ENCODE measurements at places on chromosomes 6 and 20.

GRCh38 chr6:169427856-169428255 lies 174.2 kb upstream of the THBS2 start:
- DNase-seq = peak; percentile 58

DNA sequence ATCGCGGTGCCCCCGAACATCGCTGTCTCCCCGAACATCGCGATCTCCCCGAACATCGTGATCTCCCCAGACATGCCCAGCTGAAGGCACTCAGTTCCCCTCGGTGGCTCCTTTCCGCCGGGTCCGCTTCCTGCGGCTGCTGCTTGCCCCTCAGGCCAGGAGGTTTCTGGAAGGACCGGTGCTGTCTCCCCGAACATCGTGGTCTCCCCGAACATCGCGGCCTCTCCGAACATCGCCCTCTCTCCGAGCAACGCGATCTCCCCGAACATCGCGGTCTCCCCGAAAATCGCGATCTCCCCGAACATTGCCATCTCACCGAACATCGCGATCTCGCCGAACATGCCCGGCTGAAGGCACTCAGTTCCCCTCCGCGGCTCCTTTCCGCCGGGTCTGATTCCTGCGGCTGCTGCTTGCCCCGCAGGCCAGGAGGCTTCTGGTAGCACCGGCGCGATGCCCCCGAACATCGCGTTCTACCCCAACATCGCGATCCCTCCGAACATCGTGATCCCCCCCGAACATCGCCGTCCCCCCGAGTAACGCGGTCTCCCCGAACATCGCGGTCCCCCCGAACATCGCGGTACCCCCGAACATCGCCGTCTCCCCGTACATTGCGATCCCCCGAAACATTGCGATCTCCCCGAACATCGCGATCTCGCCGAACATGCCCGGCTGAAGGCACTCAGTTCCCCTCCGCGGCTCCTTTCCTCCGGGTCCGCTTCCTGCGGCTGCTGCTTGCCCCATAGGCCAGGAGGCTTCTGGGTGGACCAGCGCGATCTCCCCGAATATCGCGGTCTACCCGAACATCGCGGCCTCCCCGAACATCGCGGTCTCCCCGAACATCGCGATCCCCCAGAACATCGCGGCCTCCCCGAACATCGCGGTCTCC lies 808 bp downstream of the ULBP1 start:
- DNase-seq = peak; percentile 30

- peak; percentile 79 for DNase-seq
These were observed 131.3 kb downstream of the GJA10 start for GRCh38 chr6:90025523-90026061.

DNA sequence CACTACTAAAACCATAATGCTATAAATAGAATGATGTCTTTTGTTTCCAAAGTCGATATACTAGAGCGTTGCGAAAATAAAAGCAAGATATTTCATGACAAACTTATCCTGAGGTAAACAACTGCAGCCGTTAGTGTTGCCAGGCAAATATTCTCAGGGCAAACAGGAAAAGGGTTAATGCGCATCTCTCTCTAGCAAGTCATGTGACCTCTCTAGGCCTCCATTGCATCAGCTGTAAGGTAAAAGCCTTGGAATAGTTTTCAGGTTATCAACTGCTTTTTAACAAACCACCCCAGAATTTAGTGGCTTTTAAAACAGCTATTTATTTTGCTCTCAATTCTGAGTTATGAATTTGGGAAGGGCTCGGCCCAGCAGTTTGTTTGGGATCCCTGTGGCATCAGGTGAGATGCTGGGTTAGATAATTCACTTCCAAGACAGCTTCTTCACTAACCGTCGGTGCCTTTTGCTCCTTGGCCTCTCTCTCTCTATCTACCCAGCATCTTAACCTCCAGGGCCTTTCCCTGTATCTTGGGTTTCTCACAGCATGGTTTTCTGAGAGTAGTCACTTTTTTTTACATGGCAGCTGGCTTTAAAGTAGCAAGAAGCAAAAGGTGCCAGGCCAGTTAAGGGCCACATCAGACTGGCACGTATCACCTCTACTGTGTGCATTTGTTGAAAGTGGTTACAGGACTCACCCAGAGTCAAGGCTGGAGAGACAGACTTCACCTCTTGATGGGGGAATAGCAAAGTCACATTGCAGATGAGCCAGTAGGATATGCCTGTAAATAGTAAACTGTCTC lies 39.2 kb upstream of the LTV1 start:
- DNase-seq = no peak

- peak; percentile 43 for DNase-seq
These were observed 22.2 kb upstream of the ADGRG6 start for GRCh38 chr6:142279350-142280180.

Data from fibroblast of the aortic adventitia (primary cell).